ENCODE measurements at places on chromosomes 16 and 17.

GRCh38 chr16:87918338-87918737 lies 18.0 kb downstream of the CA5A start:
- DNase-seq = no peak

DNA sequence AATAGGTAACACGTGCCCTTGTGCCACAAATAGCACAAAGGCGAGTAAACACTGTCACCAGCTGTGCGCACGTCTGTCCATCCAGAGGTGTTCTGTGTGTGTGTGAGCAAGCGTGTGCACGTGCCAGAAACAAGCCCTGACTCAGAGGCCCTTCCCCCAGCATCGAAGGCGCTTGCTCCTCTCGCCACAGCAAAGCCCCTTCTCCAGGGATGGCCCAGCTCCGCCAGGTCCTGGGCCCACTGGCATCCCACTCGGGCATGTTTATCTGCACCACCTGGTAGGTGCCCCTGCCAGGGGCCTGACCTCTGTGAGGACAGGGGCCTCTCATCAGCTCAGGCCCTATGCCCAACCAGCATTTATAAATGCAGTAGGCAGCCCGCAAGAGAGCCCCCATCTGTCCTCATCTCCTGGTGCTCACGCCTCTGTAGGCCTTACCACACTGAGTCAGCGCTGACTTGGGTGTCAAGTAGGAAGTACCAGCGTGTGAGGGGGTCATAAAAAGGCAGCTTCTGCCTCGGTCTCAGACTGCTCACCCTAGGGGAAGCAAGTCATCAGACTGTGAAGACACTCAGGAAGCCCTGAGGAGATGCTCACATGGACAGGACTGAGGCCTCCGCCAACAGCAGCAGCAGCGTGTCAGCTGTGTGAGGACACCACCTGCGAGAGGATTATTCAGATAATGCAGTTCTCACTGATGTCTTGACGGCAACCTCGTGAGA lies 10.8 kb downstream of the TMEM235 start:
- DNase-seq = no peak

DNA sequence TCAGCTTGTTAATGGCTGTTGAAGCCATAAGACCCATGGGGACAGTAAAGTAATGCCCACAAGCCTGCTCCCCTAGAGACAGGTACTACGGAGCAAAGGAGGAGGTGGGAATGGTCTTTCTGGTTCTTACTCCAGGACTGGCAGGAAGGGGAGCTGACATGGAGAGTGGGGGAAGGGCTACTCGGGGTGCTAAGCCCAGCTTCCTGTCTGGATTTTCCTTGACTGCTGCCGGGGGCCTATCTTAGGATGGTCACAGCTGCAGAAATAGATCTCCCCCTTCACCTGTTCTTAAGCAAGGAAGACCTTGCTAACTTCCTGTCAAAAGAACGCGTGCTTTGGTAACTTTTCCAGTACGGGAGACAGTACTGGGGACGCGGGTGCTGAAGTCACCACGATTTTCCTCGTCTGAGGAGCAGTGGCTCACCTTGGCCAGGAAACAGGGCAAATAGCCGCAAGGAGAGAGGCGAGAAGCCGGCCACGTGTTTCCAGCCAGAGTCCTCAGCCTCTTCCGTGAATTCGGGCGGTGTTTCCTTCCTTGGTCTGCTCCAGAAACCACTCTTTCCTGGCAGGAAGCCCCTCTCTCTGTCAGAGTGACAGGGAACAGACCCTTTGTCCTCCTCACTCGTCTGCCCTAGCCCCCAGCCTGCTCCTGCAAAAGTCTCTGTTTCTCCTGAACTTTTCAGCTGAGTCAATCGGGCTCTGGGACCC lies 656 bp upstream of the PRR29 start:
- no peak for DNase-seq

DNA sequence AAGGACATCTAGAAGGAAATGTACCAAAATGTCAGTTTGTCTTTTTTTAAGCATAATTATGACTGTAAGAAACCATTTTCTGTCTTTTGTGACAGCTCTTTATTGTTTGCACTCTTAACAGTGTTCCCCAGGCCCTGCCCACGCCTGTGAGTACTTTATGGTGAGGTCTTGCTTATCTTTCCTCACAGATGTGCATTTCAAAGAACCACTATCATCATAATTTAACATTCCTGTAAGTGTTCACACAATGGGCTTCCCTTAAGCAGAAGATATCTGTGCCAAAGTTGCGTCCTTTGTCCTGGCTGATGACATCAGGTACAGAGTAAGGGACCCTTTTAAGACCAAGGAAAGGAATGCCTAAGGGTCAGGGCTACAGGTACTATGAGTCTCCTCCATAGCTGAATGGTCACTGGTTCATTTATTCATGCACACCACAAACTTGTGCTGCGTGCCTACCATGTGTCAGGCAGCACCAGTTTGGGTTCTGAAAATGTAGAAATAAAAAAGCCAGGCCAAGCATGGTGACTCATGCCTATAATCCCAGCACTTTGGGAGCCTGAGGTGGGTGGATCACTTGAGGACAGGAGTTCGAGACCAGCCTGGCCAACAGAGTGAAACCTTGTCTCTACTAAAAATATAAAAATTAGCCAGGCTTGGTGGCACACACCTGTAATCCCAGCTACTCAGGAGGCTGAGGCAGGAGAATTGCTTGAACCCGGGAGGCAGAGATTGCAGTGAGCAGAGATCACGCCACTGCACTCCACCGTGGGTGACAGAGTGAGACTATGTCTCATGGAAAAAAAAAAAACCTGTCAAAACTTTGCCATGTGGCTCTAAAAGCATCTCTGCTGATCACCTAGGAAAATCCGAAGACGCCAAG lies 55.4 kb upstream of the NLK start:
- DNase-seq = no peak

- DNase-seq = no peak
Measured at GRCh38 chr16:76906552-76906951, 284.4 kb upstream of the MON1B start.

GRCh38 chr16:19749571-19750080 lies 31.6 kb downstream of the IQCK start:
- DNase-seq = no peak

GRCh38 chr17:55383771-55384642 lies 37.6 kb downstream of the MMD start:
- no peak for DNase-seq

DNA sequence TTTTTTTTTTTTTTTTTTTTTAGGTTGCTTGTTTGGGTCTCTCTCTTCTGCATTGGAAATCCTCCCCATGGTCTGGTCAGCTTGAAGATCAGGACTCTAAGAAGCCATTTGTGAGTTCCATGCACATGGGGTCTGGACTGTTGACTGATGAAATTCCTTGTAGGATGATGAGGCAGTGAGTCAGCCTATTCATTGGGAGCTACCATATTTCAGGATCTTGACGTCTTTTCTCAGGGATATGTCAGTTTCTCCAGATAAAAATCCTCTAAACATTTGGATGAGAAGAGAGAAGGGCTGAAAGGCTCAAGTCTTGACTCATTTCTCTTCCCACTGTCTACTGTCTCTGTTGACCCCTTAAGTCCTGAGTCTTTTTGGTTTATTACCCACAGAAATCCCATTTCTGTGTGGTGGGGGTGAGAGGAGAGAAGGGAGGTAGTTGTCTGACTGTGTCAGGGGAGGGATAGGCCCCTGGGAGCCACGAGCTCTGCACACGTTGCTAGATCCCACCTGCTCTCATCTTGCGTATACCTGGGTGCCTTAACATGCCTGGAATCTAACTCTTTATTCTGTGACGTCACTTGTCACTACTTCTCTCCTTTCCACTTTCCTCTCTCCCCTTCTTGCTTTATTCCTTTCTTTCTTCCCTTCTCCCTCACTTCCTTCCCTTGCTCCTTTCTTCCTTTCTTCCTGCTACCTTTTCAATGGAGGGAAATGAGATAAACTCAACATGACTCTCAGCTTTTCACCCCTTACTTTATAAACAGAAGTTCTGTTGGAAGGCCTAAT lies 333.1 kb upstream of the XYLT1 start:
- no peak for DNase-seq

DNA sequence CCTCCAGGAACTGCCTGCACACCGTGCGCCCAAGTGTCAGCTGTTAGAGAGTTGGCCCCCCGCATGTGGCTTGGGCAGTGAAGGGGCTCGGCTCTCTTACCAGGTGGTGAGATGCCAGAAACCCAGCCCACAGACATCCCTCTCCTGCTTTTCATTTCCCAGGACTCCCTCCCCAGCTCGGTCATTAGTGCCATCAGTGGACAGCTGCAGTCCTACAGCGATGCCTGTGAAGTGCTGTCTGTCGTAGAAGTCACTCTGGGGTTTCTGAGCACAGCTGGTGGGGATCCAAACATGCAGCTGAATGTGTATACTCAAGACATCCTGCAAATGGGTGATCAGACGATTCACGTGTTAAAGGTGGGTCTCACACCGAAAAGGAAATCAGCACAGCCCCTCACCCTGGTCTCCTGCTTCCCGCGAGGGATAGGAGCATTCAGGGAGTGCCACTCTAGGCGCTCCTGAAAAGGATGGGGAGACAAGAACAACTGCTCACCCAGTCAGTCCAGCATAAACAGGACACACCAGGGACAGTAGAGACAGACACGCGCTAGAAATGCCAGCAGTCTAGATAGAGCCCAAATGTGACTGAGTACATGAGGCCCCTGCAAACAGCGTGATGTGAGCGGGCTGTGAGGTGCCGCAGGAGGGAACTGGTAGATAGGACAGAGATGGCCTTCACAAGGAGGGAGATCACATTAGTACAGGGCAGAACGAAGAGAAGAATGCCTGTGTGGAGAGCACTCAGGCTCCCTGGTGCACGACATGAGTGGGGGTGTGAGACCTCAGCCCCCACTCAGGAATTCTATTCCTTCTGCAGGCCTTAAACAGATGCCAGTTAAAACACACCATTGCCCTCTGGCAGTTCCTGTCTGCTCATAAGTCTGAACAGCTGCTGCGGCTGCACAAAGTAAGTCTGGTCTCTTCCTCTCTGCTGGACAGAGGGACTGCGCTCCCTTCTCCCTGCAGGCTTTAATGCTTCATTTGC lies 25.7 kb upstream of the ENDOV start:
- no peak for DNase-seq

DNA sequence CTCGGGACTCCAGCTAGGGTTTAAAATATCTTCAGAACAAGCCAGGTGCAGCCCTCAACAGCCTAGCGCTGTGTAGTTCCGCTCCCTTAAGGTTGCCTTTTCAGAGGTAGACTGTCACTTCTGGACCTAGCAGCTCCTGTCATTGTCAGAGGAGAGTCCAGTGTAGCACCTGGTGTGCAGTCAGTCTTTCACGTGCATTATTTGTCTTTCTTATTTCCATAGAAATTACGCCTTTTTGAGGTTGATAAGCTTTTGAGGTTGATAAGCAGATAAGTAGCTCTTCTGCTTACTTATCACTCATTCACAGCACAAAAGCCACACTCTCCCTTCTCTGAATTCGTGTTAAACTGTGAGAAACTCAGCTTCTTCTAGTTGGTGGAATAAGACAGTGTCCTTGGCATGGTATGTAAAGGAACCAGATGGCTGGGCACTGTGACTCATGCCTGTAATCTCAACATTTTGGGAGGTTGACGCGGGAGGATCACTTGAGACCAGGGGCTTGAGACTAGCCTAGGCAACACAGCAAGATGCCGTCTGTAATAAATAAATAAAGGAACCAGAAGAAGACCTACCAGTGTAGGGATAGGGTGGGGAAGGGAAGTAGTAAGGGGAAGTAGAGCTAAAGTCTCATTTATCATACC lies 10.2 kb downstream of the EEF2K start:
- DNase-seq = no peak

DNA sequence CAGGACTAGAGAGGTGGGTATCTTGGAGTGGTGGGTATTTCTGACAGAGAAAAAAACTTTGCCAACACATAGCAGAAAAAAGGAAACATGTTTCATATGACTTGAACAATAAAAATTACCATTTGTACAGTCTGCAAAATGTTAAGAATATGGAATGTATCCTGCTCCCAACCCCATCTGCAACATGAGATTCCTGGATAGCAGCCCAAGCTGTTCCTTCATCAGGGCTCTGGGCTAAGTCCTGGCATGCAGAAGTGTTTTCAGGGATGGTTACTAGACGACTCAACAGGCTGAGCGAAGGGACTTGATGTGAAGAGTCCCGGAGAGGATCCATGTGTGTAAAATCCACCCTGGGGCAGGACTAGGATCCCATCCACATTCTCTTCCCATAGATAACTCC lies 121.0 kb upstream of the IRX3 start:
- DNase-seq = no peak

DNA sequence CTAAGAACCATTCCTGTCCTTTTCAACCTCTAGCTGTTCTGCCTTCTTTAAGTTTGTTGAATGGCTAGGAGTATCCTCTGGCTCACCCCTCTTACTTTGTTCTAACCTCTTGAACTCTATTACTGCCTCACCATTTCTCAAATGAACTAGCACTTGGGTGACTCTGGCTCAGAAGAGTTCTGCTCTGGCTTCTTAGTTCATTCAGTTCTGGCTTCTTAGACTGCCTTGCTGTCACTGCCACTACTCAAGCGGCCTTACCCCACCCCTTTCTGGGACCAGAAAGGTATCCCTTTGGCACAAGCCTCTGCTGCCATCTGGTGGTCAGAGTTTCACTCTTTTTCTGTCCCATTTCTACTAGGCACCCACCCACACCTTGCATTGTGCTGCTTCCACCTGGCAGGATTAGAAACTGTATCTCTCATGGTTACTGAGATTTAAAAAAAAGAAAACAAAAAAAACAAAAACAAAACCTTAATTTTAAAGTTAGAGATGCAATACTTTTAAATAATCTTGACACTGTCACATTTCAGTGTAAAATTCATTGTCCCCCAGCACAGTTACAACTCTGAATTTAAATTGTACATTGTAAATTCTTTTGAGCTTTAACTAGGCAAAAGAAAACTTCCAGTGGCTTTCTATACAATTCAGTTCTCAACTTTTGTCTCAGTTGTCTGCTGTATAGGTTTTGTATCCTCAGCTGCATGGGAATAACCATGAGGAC lies 6.9 kb upstream of the ABCA10 start:
- DNase-seq = peak; percentile 52

DNA sequence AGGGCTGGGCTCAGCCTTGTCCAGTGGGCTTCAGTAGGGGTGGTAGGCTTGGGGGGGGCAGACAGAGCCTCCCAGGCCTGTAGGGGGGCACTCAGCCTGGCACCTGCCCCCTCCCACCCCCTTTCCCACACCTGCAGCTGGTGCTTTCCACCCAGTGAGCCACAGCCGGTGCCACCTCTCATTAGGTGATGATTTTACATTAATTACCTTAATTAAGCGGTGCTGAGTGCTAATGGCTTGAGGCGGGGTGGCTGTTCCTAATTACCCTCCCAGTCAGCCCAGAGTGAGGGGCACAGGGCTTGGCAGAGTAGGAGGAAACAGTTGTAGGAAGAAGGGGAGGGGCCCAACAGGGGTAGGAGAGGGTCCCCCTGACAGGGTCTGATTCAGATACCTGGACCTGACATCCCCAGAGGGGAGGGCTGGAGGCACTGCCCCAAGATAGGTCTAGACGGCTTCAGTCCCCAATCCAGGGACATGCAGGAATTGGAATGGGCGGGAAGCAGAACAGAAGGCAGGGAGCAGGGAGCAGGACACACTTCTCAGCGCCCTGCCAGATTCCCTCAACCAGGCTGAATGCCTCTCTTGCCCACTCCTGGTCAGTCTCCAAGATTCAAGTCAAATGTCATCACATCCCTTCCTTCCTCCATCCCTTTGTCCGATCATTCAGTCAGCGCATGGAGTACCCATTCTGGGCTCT lies 26.5 kb upstream of the PHF12 start:
- DNase-seq = no peak
